DMS79 (cell line): ENCODE measurements at places on chromosomes 4 and X.

DNA sequence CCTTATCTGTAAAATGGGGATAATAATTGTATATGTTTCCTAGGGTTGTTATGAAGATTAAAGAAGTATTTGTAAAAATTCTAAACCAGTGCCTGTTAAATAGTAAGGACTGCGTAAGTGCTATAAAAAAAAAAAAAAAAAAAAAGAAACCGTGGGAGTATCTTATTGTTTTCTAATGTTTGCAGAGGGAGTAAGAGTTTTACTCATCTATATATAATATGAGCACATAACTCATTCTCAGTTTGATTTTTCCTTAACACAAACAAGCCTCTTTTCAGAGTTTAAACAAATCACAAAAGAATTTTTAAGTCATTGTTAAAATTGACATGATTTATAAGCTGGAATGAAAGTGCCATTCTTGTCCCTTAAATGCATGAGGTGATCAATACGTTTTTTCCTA, 104.9 kb downstream of the AMELX start:
- DNase-seq = no peak

- no peak for DNase-seq
Measured at GRCh38 chr4:61872983-61873382, 672.9 kb downstream of the ADGRL3 start.

DNA sequence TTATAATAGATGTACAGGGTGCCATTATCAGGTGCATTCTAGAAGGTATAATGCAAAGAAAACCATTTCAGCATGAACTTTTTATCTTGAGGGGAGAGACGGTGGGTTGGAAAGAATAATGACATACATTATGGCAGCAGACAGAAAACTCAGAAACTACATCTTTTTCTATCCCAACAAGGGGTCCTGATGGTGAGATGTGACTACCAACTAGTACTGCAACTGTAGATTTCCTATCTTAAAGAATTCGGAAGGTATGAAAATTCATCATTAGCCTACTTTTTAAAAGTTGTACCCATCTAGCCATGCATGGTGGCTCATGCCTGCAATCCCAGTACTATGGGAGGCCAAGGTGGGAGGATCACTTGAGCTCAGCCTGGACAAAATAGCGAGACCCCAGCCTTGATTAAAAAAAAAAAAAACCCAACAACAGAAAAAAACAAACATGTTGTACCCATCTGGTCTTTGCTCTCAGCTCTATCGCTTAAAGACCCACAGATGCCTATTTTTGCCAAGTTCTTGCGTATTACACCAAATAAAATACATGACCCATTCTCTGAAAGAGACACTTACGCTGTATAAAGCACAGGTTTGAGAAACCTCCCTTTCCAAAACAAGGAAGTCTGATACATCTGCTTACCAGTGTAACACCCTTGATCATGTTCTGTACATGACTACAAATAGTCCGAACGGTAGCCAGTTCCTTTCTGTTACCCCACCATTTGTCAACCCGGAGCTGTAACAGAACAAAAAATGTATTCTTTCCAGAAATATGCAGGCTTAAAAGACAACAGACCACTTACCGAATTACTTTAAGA, 1.6 kb downstream of the RPL9 start:
- DNase-seq = no peak

GRCh38 chr4:148076964-148077363, 345.1 kb downstream of the ARHGAP10 start:
- no peak for DNase-seq

GRCh38 chr4:3485011-3485791, 22.1 kb downstream of the DOK7 start:
- DNase-seq = no peak

DNA sequence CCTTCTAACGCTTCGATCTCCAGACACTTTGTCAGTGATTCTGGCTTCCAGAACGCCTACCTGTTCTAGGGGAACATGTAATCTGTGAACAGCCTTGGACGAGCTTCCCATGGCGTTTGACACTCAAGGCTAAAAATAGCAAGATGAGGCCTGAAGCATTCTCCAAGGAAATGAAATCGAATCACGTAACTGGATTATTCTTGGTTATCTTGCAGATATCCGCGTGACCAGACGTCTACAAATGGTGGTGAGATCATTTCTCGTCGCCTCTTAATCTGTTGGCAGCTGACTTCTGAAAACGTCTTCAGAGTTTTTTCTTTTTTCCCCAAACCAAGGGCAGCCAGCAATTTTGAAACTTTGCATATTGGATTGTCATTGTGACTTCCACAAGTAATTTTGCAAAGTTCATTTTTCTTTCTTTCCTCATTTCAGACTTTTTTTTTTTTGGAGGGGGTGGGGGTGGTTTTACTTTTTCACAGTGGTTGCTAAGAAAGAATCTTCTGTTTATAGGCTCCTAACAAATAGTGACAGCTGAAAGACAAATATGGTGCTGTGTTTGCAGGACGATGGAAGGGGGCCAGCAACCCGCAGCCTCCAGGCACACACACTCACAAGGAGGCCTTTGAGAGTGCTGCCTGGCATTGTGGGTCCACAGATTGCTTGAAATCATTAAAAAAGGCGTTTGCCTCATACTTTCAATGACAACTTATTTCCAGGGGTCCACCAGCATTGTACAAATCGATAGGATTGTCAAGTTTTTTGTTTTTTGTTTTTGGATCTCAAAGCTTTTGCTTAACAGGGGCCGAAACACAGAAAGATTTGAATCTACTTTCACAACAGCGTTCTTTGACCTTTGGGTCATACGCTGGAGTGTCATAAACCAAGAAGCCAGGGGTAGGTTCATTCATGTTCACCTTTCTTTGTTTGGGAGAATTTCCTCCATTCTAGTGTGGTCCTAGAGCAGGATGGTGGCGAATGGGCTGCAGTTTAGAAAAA, 32.4 kb upstream of the PDLIM3 start:
- no peak for DNase-seq

DNA sequence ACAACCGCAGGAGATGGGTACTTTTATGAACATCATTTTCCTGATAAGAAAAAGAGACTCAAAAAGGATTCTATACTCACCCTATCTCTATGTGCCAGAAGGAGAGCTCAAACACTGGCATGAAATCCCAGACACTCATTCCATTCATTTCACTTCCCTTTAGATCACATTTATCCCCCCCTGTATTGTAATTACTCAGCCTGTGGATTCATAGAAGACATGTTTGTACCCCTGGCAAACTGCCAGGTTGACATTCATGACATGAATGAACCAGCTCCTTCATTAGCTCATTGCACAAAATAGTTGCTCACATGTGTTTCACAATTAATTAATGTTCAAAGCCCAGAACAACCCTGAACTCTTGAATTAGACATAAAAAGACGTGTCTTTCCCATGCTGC, 4.9 kb downstream of the SMR3A start:
- DNase-seq = no peak

- DNase-seq = no peak
Measured at GRCh38 chr4:47031011-47031678, at the start of gene GABRB1. GABRB1 (plus strand) TSS chr4:47031567.

DNA sequence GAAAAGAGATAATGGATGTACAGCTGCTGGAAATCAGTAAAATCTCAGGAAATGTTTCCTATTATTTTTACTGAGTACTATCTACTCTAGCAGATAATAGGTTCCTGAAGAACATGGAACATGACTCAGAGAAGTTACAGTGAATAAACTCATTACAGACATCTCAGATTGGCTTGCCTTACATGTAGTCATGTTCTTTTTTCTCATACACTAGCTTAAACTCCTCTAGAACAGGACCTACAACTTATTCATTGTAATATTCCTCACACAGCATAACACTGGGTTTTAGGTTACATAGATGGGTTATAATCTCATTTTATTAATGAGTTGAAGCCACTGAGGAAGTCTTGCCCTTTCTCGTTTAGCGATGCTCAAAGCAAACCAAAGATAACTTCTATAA, 86.9 kb upstream of the BMP2K start:
- DNase-seq = no peak

DNA sequence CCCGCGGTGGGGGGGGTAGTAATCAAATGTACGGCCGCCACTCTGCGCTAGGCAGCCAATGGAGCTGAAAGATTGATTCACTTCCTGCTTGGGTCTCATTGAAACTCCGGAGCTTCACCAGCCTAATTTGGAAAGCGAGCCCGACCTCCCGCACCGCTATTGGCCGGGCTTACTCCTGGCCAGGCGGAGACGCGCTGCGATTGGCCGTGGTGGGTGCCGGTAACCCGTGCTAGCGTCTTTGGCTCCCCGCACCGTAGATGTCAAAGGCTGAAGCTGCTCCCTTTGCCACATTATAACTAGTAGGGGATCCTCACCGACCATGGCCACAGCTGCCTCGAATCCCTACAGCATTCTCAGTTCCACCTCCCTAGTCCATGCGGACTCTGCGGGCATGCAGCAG, at the start of gene POU3F4:
Gene POU3F4 (plus strand): TSS at position 285 of the 400 bp plus-strand sequence. CDS start 35 bp downstream, at position 320.
- DNase-seq = no peak

DNA sequence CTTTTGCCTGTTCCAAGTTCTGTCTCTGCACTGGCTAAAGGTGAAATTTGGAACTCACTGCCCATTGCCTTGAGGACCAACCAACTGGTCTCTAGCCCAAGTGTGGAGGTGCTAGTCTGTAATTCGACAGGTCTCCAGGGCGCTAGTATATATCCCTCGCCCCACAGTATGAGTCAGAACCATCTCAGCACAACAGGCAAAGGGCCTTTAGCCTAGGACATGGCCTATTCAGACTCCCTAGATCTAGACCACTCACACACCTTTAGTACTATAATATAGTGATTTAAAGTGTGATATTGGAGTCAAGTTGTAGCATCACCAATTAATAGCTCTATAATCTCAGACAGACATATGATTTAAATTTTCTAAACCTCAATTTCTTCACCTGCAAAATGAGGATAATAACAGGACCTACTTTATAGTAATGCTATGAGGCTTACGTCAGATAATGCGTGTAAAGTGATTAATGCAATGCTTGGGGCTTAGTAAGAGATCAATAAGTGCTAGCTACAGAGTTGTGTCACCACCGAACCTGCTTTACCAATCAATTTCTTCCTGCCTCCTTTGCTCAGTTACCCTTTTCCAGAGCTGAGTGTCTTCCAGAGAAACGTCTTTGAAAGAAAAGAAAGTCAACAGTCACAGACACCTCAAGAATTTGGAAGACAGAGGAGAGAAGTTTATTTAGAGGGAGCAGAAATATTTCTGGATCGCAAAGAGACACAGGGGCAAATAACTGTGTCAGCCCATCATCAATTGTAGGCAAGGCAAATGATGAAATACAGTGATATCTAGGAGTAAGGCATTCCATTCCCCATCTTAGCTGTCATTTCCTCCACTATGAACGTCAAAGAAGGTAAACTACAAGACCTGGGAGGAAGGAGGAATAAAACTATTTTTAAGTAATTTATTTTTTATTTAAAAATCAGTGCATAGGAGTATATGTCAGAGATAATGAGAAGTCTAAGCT, 2.3 kb downstream of the NOX1 start:
- DNase-seq = no peak

- DNase-seq = no peak
Measured at GRCh38 chr4:45453258-45453853, 670.5 kb downstream of the GABRG1 start.

- no peak for DNase-seq
Measured at GRCh38 chrX:47247206-47247998, 14.6 kb downstream of the USP11 start.

DNA sequence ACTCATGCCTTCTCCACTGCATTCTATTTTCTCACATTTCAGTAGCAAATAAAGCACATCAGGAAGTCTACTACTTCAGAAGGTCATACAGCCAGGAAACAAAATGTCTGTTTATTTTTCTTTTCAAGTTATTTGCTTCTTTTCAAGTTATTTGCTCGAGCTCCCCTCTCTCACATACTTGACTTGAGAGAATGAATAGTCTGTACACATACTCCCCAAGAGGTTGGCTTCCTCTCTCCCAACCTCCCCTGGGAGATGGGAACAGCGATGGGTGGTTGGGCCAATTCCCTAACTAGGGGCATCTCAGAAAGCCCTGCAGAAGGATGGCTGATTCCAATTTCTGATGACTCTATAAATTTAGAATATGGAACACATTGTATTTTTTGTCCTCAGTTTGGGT, 64.7 kb upstream of the PTPN13 start:
- no peak for DNase-seq

DNA sequence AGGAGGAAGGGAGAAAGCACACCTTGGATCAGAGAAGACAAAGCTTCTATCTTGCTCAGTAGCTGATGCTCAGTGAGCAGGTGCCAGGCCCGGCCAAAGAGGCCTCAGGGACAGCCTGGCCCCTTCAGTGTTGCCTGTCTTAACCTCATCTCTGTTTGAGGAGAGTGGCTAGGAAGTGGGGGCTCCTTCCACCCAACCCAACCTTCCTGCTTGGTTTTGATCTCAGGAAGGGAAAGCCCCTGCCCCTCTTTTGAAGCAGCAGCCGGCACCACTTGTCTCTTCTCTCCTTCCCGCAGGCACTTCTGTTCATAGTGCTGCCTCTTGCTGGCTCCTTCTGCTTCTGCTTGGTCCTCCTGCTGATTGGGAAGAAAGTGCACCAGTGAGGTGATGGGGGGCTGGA, 2.4 kb upstream of the AFF2 start:
- no peak for DNase-seq

DNA sequence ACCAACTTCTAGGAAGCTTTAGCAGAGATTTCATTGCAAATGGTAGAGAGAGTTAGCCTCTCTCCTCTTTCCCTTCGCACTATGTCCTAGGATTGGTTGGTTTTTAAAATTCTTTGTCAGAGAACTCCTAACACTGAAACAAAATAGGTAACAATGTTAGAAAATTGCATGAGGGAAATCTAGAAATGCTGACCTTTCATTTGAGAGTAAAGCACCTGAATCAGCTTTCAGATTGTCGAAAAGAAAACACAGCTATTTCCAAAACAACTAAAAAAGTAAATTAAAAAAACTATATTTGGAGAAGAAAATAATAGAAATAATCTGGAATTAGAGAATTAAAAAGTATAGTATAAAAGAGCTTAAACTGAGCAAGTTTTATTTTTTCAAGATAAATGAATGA, 108.1 kb upstream of the GK2 start:
- DNase-seq = no peak

- no peak for DNase-seq
Measured at GRCh38 chr4:83748711-83749110, 212.8 kb downstream of the GPAT3 start.

- no peak for DNase-seq
Measured at GRCh38 chrX:11196476-11196875, 85.3 kb downstream of the HCCS start.

- DNase-seq = no peak
Measured at GRCh38 chr4:33054161-33054560, 2334.0 kb downstream of the PCDH7 start.

DNA sequence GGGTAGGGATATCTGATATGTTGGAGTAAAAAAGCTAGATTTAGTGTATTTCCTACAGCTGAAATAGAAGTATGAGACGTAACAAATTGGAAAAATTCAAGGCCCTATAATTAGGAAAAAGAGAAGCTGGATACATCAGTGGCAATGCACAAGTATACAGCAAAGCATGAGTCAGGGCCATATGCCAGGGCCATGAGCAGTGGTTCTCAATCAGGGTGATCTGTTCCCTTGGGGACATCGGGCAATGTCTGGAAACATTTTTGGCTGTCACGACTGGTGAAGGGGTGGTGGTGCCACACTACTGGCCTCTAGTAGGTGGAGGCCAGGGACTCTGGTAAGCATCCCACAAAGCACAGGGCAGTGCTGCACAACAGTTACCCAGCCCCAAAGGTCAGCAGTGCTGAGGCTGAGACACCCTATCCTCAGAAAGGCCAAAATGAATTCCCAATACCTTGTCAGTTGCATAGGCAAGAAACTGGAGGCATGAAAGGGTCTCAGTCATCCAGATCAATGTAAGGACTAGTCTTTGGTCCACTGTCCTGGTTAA, 36.8 kb upstream of the NAP1L5 start:
- DNase-seq = no peak

GRCh38 chr4:85946821-85947220, 413.0 kb downstream of the MAPK10 start:
- no peak for DNase-seq

- no peak for DNase-seq
Measured at GRCh38 chr4:180913750-180914149, 1329.5 kb upstream of the TENM3 start.
